ENCODE measurements at places on chromosomes 7 and 10. TPM values are rescaled to one million over a fixed set of nuclear protein-coding genes. Genes with fewer than 3 reads are reported as not detected.

IDI2 gene
- total RNA-seq = 107 TPM

SLIT1 gene
- total RNA-seq = 0.30 TPM

CALHM1 gene
- not detected for total RNA-seq

ALOX5 gene
- total RNA-seq = 1.6 TPM

PILRA gene
- 2.3 TPM for total RNA-seq

- no peaks in the 10 kb centered on the region for H3K27me3 ChIP-seq
- no peak overlapping the region for H3K27ac ChIP-seq
- no peaks in the 10 kb centered on the region for H3K36me3 ChIP-seq
- DNase-seq = no peak
Measured at GRCh38 chr7:112603673-112604072, 122.9 kb downstream of the LSMEM1 start.

GRCh38 chr10:106992055-106992454, 172.5 kb downstream of the SORCS1 start:
- no peaks in the 10 kb centered on the region for H3K27me3 ChIP-seq
- no peak overlapping the region for H3K27ac ChIP-seq
- no peaks in the 10 kb centered on the region for H3K36me3 ChIP-seq
- H3K4me3 ChIP-seq = no peak overlapping the region

GRCh38 chr7:127404286-127405072, 12.0 kb upstream of the ZNF800 start:
- no peaks in the 10 kb centered on the region for H3K36me3 ChIP-seq
- H3K4me1 ChIP-seq = no peaks in the 10 kb centered on the region
- H3K4me3 ChIP-seq = no peak overlapping the region
- peaks cover 8% of the 10 kb centered on the region for H3K27me3 ChIP-seq
- H3K27ac ChIP-seq = no peak overlapping the region

- peak; percentile 21 for DNase-seq
- H3K36me3 ChIP-seq = no peaks in the 10 kb centered on the region
- no peak overlapping the region for H3K4me3 ChIP-seq
- no peak overlapping the region for H3K27ac ChIP-seq
Measured at GRCh38 chr10:52346394-52347326, 32.6 kb downstream of the DKK1 start.
